NCI-H1694 (cell line): ENCODE measurements at places on chromosomes 13 and 19.

GRCh38 chr13:20847296-20847695, 55.2 kb downstream of the XPO4 start:
- peak; percentile 1 for DNase-seq

DNA sequence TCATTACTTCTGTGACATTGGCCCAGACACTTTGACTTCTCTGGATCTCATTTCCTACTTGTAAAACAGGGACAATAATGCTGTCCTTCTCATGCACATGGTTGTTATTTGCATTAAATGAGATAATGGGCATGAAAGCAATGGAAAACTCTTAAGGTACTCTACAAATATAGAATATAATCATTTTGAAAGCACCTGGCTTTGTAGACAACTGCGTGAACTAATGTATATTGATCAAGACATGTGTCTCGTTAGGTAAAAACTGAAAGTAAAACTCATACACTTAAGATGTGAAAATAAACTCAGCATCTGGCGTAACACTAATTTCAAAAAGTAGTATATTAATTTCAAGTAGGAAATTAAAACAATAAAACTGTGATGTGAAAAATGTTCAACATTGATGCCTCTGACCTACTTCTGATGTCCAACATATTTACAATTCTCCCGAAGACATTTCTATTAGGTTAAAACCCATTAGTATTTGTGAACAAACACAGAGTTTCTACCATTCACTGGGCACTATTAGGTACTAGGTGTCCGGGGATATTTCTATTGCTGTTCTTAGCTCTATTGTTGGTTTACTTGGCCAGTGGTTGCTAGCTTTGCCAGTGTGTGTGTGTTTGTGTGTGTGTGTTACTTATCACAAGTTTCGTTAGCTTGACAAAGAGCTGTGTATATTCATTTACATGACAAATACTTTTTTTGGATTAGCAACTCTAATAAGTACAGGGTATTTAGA, 220.5 kb downstream of the KCNRG start:
- DNase-seq, result no peak

- DNase-seq, result no peak
Measured at GRCh38 chr13:20101467-20102316, 59.2 kb downstream of the GJA3 start.

DNA sequence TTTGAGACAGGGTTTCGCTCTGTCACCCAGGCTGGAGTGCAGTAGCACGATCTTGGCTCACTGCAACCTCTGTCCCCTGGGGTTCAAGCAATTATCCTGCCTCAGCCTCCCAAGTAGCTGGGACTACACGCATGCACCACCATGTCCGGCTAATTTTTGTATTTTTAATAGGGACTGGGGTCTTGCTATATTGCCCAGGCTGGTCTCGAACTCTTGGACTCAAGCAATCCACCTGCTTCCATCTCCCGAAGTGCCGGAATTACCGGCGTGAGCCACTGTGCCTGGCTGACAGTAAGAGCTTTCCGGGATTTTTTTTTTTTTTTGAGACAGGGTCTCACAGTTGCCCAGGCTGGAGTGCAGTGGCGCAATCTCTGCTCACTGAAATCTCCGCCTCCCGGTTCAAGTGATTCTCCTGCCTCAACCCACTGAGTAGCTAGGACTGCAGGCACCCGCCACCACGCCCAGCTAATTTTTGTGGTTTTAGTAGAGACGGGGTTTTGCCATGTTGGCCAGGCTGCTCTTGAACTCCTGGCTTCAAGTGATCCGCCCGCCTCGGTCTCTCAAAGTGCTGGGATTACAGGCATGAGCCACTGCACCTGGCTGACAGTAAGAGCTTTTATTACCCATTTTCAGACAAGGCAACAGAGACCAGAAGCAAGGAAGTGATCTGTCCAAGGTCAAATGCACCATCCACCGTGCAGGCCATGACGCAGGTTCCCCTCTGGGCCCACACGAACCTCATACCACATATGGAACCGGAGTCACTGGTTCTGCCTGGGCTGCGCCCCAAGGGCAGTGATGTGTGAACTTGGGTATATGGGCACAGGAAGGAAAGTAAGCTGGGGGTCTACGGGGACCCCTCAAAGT, 21.0 kb downstream of the RFX1 start:
- no peak for DNase-seq

- DNase-seq, result no peak
Measured at GRCh38 chr13:111265006-111265700, 55.3 kb upstream of the TEX29 start.

DNA sequence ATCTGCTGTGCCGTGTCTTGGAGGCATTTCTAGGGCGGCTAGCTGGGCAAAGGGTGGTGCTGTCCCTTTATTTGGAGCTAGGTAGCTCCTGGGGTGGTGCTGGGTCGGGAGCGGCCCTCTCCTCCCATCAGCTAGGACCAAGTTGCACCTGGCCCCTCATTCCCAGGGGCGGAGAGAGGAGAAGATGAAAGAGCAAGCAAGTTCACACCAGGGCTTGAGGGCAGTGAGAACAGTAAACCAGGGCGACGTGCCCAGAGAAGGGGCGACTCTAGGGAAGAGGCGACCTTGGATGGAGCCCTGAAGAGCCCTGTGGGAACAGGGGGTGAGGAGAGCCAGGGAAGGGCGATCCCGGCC, 17.0 kb upstream of the KCNN1 start:
- no peak for DNase-seq
